Osteoblast (primary cell): ENCODE measurements at places on chromosomes 16 and 17. TPM values are rescaled to one million over a fixed set of nuclear protein-coding genes. Genes with fewer than 3 reads are reported as not detected.

DNA sequence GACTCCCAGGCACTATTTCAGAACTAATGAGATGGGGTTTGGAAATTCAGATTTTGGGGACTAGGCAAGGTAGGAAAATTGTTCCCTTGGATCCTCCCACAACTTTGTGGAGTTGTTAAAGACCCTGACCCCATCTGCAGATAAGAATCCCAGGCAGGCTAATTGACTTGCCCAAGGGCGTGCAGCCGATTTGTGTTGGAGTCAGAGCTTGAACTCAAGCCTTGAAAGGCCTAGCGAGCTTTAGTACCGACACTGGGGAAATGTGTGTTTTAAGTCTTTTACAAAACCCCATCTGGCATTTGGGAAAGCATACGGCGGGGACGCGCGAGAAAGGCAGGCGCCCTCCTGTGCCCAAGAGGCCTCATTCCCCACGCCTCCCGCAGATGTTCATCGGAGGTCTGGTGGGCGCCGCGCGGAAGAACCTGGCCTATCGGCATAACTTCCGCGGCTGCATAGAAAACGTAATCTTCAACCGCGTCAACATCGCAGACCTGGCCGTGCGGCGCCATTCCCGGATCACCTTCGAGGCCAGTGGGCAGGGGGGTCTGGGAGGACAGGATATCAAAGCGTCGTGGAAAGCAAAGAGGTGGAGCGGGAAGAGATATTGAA, 4.3 kb downstream of the CNTNAP1 start:
- no peak overlapping the region for H3K27ac ChIP-seq
- no peaks in the 10 kb centered on the region for H3K27me3 ChIP-seq
- H3K36me3 ChIP-seq: peaks cover 11% of the 10 kb centered on the region

GRCh38 chr17:27563532-27563931, 67.5 kb upstream of the LGALS9 start:
- no peaks in the 10 kb centered on the region for H3K36me3 ChIP-seq
- H3K4me1 ChIP-seq: peaks cover 13% of the 10 kb centered on the region
- H3K4me3 ChIP-seq: no peak overlapping the region
- no peaks in the 10 kb centered on the region for H3K27me3 ChIP-seq

GRCh38 chr17:71516149-71516548, 604.7 kb upstream of the SOX9 start:
- peaks cover 6% of the 10 kb centered on the region for H3K27me3 ChIP-seq
- no peak for DNase-seq
- H3K27ac ChIP-seq: no peak overlapping the region
- no peak overlapping the region for H3K4me3 ChIP-seq

Gene KRT32
- not detected in 2 replicates for total RNA-seq

DNA sequence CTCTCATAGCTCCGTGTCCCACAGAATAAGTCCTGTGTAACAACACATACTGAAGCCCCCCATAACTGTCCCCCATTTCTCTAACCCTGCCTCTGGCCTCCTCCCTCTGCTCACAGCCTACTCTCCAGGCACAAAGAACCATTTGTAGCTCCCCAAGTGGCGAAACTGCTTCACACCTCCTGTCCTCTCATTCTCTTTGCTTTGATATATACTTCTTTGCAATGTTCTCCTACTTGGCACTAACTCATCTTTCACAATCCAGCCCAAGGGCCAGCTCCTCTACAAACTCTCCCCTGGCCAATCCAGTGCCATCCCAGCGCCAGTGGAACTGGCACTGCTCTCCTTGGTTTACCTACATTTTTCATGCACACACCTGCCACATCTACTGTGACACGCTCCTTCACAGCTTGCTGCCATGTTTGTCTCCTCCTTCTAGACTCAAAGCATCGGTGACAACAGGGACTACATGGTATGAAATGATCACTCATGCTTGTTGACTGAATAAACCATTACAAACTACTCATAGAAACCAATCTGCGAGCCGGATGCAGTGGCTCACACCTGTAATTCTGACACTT, 12.8 kb downstream of the CYTH1 start:
- no peak for DNase-seq
- no peak overlapping the region for H3K4me3 ChIP-seq
- H3K27me3 ChIP-seq: no peaks in the 10 kb centered on the region
- H3K27ac ChIP-seq: no peak overlapping the region
- H3K36me3 ChIP-seq: no peaks in the 10 kb centered on the region

Gene ATP2A3
- 1.4 and 1.8 TPM in 2 replicates for total RNA-seq

Gene OSGIN1
- 3.6 and 5.0 TPM in 2 replicates for total RNA-seq

Gene SLC12A3
- total RNA-seq: not detected in 2 replicates

Gene ABI3
- under 0.01 and 0.36 TPM in 2 replicates for total RNA-seq

Gene TAT
- under 0.01 TPM in 1 of 2 replicates, not detected in the other for total RNA-seq

GRCh38 chr16:81517629-81518438, 73.2 kb downstream of the CMIP start:
- no peak overlapping the region for H3K4me3 ChIP-seq
- H3K27ac ChIP-seq: peak overlapping the region; percentile 6
- DNase-seq: peak; percentile 94
- H3K36me3 ChIP-seq: peaks cover 4% of the 10 kb centered on the region

GRCh38 chr17:54903375-54903774, 2.7 kb downstream of the TOM1L1 start:
- peaks cover 16% of the 10 kb centered on the region for H3K4me1 ChIP-seq
- H3K27me3 ChIP-seq: peaks cover 2% of the 10 kb centered on the region
- H3K4me3 ChIP-seq: no peak overlapping the region

Gene PYY
- not detected in 2 replicates for total RNA-seq

- peaks cover 16% of the 10 kb centered on the region for H3K4me1 ChIP-seq
- no peak overlapping the region for H3K27ac ChIP-seq
- no peaks in the 10 kb centered on the region for H3K36me3 ChIP-seq
- peaks cover 24% of the 10 kb centered on the region for H3K27me3 ChIP-seq
These were observed 15.4 kb upstream of the CCL22 start for GRCh38 chr16:57343221-57343620.

GRCh38 chr17:59405944-59406705, 74.7 kb downstream of the YPEL2 start:
- no peak overlapping the region for H3K27ac ChIP-seq
- no peak for DNase-seq
- peaks cover 2% of the 10 kb centered on the region for H3K4me1 ChIP-seq
- no peak overlapping the region for H3K4me3 ChIP-seq

Gene USP43
- total RNA-seq: under 0.01 and 0.36 TPM in 2 replicates

DNA sequence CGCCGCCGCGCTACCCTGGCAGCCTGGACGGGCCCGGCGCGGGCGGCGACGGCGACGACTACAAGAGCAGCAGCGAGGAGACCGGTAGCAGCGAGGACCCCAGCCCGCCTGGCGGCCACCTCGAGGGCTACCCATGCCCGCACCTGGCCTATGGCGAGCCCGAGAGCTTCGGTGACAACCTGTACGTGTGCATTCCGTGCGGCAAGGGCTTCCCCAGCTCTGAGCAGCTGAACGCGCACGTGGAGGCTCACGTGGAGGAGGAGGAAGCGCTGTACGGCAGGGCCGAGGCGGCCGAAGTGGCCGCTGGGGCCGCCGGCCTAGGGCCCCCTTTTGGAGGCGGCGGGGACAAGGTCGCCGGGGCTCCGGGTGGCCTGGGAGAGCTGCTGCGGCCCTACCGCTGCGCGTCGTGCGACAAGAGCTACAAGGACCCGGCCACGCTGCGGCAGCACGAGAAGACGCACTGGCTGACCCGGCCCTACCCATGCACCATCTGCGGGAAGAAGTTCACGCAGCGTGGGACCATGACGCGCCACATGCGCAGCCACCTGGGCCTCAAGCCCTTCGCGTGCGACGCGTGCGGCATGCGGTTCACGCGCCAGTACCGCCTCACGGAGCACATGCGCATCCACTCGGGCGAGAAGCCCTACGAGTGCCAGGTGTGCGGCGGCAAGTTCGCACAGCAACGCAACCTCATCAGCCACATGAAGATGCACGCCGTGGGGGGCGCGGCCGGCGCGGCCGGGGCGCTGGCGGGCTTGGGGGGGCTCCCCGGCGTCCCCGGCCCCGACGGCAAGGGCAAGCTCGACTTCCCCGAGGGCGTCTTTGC, 3.1 kb downstream of the HIC1 start:
- peaks cover 17% of the 10 kb centered on the region for H3K4me1 ChIP-seq
- no peak overlapping the region for H3K4me3 ChIP-seq
- H3K36me3 ChIP-seq: peaks cover 43% of the 10 kb centered on the region
- DNase-seq: peak; percentile 80

Gene IRF8
- under 0.01 and 0.36 TPM in 2 replicates for total RNA-seq

DNA sequence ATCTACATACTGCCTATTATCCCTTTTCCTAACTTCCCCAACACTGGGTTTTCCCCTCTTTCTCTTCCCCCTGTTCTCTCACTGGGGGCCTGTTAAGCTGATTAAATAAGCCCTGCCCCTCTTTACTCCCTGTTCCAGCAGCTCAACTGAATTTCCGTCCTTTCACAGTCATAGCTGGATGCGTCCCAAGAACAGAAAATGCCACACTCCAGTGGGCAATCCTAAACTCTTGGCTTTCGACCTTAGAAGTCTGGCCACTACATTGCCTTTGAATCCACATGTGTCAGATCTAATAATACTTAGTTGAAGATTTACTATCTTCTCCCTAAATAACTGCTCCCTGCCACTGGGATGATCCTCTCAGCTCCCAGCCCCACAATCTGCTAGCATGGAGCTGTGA, 34.5 kb downstream of the KCNJ16 start:
- no peak for DNase-seq
- peaks cover 8% of the 10 kb centered on the region for H3K4me1 ChIP-seq
- no peak overlapping the region for H3K4me3 ChIP-seq
- no peaks in the 10 kb centered on the region for H3K27me3 ChIP-seq
- H3K27ac ChIP-seq: no peak overlapping the region
- H3K36me3 ChIP-seq: no peaks in the 10 kb centered on the region

DNA sequence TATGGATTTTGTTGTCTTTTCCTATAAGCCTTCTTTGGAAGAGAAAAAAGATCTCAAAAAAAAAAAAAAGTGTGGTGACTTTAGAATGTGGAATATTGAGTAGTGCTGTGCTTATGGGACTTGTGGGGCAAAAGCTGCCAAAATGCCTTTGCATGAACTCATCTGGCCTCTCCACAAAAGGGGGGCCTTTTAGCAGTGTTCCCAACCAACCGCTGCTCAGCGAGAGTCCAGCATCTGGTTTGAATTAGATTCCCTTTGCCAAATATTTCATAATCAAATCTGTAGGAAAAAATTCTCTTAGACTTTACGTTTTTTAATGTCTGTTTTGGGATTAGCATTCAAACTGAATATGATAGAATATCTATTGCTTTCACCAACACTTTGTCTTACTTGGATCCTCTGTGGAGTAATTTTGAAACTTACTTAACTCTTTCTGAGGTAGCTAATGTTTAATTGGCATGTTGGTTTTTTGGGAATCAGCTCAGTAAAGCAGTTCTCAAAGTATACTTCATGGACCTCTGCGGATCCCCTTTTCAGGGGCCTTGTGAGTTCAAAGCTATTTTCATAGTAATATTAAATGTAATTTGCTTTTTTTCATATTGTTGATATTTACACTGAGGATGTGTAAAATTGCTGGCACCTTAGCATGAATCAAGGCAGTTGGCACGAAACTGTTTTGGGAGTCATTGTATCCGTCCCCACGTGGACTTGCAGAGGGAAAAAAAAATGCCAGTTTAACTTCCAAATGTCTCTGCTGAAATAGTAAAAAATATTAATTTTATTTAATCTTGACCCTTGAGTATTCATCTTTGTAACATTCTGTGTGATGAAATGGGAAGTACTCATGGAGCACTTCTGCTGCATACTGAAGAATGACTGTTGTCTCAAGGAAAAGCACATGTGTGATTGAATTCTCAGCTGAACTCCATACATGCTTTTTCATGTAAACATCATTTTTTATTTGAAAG, 34.7 kb upstream of the VPS4A start:
- H3K4me3 ChIP-seq: peak overlapping the region; percentile 31
- H3K27ac ChIP-seq: peak overlapping the region; percentile 88
- H3K36me3 ChIP-seq: peaks cover 5% of the 10 kb centered on the region

Gene TPSD1
- total RNA-seq: not detected in 2 replicates

Gene KCNJ12
- under 0.01 and 0.29 TPM in 2 replicates for total RNA-seq

- peaks cover 51% of the 10 kb centered on the region for H3K4me1 ChIP-seq
- peak overlapping the region; percentile 66 for H3K27ac ChIP-seq
- H3K4me3 ChIP-seq: peak overlapping the region; percentile 61
- DNase-seq: peak; percentile 75
- no peaks in the 10 kb centered on the region for H3K27me3 ChIP-seq
These were observed 33.4 kb downstream of the CDH13 start for GRCh38 chr16:82660075-82660645.

Gene OR3A2
- not detected in 2 replicates for total RNA-seq

GRCh38 chr16:79810449-79811189, 210.1 kb upstream of the MAF start:
- H3K27ac ChIP-seq: no peak overlapping the region
- H3K36me3 ChIP-seq: no peaks in the 10 kb centered on the region
- H3K27me3 ChIP-seq: no peaks in the 10 kb centered on the region
- DNase-seq: no peak
- H3K4me1 ChIP-seq: no peaks in the 10 kb centered on the region

- H3K27me3 ChIP-seq: no peaks in the 10 kb centered on the region
- H3K4me3 ChIP-seq: no peak overlapping the region
These were observed 16.0 kb downstream of the GPATCH8 start for GRCh38 chr17:44487170-44487569.

Gene TPPP3
- total RNA-seq: 0.59 and 0.72 TPM in 2 replicates

Gene PRAC1
- 0.88 TPM in 1 of 2 replicates, not detected in the other for total RNA-seq

Gene MRPL45
- total RNA-seq: 40.4 and 40.9 TPM in 2 replicates

Gene SLFN14
- total RNA-seq: under 0.01 TPM in 2 replicates

GRCh38 chr16:84827897-84828296, 8.1 kb downstream of the CRISPLD2 start:
- no peaks in the 10 kb centered on the region for H3K36me3 ChIP-seq
- H3K27ac ChIP-seq: peak overlapping the region; percentile 40
- peak; percentile 48 for DNase-seq

DNA sequence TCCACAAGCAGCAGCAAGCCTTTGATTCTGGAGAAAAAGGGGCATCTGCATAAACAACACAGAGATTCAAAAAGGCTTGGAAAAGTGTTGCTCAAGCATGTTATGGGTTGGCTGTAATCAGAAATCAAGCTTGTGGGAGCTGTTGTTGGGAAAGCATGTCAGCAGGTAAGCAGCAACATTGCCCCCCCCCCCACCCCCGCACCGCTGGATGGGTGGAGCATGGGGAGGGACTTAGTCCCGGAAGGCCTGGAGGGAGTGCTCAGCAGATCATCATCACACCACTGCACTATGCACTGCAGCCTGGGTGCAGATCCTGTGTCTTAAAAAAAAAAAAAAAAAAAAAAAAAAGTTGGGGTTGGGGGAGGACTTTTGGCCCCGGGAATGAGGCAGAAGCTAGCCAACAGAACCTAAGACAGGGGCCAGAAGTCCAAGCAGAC, 16.8 kb upstream of the AKAP1 start:
- H3K27me3 ChIP-seq: no peaks in the 10 kb centered on the region
- no peak overlapping the region for H3K4me3 ChIP-seq
- H3K27ac ChIP-seq: no peak overlapping the region
- H3K36me3 ChIP-seq: no peaks in the 10 kb centered on the region
- no peak for DNase-seq
- no peaks in the 10 kb centered on the region for H3K4me1 ChIP-seq
